Heart left ventricle (tissue), 16 donors: ENCODE measurements at places on chromosomes 11 and 22. TPM values are rescaled to one million over a fixed set of nuclear protein-coding genes. Genes with fewer than 3 reads are reported as not detected.
A peak's percentile ranks its signal among the peaks of the same experiment; 100 is the strongest.

TRIM66 gene
- 0.71 TPM for total RNA-seq

BIK gene
- total RNA-seq, result not detected

GRCh38 chr22:21942407-21943343 lies 10.0 kb downstream of the PPM1F start:
- H3K27me3 ChIP-seq, result no peaks in the 10 kb centered on the region
- peaks cover 30% of the 10 kb centered on the region for H3K36me3 ChIP-seq
- peak overlapping the region; percentile 96 for H3K27ac ChIP-seq
- DNase-seq, result peak; percentile 93

DNA sequence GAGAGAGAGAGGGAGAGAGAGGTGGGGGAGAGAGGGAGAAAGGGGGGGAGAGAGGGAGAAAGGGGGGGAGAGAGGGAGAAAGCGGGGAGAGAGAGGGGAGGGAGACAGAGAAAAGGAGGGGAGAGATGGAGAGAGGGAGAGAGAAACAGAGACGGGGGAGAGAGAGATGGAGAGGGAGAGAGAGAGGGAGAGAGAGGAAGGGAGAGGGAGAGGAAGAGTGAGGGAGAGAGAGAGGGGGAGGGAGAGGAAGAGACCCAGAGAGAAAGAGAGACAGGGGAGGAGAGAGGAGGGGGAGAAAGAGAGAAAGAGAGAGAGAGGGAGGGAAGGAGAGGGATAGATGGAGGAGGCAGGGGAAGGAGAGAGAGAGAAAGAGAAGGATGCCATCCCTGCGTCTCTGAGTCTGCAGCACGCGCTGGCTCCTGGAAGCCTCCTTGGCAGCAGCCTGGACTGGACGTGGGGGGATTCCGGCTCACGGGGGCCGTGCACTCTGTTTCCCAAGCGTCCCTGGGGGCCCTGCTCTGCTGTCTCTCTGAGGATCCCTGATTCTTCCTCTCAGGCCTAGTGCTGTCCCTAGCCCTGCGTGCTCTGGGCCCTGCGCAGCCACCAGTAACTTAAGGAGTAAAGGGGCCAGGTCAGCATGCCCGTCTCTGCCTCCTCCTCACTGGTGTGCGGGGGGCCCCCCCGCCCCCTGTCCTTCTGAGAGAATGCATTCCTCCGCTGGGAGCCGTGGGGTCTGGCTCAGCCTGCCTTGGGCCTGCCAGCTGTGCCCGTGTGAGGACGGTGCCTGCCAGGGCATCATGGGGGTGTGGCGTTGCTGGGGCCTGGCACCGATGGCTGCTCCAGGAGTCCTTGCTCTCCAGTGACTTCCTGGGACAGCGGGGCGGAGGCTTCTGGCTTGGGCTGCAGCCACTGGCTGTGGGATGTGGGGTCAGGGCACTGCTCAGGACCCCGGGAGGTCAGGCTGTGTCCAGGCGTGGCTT lies 429.5 kb downstream of the TBC1D22A start:
- H3K27me3 ChIP-seq, result no peaks in the 10 kb centered on the region
- no peak for DNase-seq
- H3K27ac ChIP-seq, result no peak overlapping the region

DNA sequence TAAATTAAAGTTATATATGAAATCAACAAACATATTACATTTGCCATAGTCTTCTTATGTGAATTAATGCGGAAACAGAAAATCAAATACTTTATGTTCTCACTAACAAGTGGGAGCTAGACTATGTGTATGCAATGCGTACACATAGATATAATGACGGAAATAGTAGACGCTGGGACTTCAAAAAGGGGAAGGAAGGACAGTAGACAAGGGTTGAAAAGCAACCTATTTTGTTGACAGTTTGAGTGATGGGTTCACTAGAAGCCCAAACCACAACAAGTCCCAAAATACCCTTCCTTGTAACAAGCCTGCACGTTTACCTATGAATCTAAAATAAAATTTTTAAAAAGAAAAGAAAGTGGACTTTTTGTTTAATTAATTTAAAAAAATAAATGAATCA lies 430.8 kb upstream of the CNTN5 start:
- no peaks in the 10 kb centered on the region for H3K27me3 ChIP-seq
- H3K4me1 ChIP-seq, result no peaks in the 10 kb centered on the region
- no peak for DNase-seq
- H3K27ac ChIP-seq, result no peak overlapping the region

DNA sequence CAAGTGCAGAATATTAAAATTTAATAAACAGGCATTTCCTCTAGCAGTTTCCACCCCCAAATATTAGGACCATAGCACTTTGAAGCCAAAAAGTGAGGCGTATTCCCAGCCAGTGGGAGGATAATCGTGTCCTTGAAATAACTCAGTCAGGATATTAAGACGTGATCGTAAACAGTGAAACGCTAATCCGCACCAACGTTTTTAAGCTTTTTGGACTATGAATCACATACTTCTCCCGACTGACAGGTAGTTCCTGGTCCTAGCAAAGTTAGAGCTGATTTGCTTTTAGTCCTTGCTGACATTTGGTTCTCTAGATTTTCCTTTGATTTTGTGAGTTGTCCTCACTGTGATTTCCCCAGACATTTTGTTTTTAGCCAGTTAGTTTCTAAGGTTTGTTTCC lies 197.1 kb upstream of the ARHGAP20 start:
- no peaks in the 10 kb centered on the region for H3K4me1 ChIP-seq
- no peak overlapping the region for H3K27ac ChIP-seq
- no peaks in the 10 kb centered on the region for H3K27me3 ChIP-seq
- DNase-seq, result no peak
